ENCODE measurements at places on chromosomes 7 and 10.

GRCh38 chr7:100221767-100222444 is 2.2 kb downstream of the PVRIG start:
- peaks cover 13% of the 10 kb centered on the region for H3K4me1 ChIP-seq
- H3K27me3 ChIP-seq, result no peaks in the 10 kb centered on the region
- H3K4me3 ChIP-seq, result peak overlapping the region; percentile 75
- peak overlapping the region; percentile 98 for H3K27ac ChIP-seq
- no peak for DNase-seq
- H3K36me3 ChIP-seq, result peaks cover 31% of the 10 kb centered on the region

DNA sequence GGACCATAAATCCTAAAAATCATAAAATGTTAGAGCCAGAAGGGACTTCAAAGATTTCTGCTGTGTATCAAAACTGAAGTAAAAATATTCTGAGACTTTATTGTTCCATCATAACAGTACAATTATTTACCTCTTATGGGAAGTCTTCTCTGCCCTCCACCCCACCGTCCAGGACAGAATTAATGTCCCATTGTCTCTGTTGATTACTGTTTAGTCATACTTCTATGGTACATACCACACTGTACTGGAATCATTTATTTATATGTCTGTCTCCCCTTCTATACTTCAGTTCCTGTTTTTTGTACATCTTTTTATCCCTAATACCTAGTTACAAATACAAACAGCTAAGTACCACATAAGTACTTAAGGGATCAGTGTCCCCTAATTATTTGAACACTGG is 91.4 kb upstream of the CAPZA2 start:
- no peak overlapping the region for H3K4me3 ChIP-seq
- no peak overlapping the region for H3K27ac ChIP-seq
- H3K36me3 ChIP-seq, result no peaks in the 10 kb centered on the region
- no peak for DNase-seq

- no peaks in the 10 kb centered on the region for H3K36me3 ChIP-seq
- H3K4me1 ChIP-seq, result no peaks in the 10 kb centered on the region
- no peak for DNase-seq
- H3K27me3 ChIP-seq, result no peaks in the 10 kb centered on the region
Observed at GRCh38 chr7:115417662-115418061, 495.8 kb downstream of the MDFIC start.

DNA sequence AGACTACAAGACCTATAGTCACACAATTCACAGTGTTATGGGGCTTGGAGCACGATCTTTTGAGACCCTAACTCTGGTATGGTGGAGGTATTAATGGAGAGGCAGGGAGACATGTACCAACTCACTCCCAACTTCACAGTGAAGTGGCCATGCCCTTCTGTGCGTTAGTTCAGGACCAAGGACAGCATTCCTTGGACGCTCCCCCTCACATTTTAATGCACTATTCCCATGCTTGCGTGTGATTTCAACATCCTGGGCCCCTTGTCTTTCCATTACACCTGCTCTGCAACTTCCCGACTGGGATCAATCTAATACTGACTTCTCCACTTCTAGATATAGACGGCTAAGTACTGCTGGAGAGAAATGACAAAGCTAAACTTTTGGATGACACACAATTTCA is 72.7 kb downstream of the PLCE1 start:
- no peak overlapping the region for H3K27ac ChIP-seq
- no peaks in the 10 kb centered on the region for H3K36me3 ChIP-seq
- no peak for DNase-seq
- no peaks in the 10 kb centered on the region for H3K27me3 ChIP-seq
- no peak overlapping the region for H3K4me3 ChIP-seq

- no peak overlapping the region for H3K4me3 ChIP-seq
- no peak for DNase-seq
- H3K36me3 ChIP-seq, result no peaks in the 10 kb centered on the region
Observed at GRCh38 chr7:95886501-95887090, 114.2 kb downstream of the DYNC1I1 start.

DNA sequence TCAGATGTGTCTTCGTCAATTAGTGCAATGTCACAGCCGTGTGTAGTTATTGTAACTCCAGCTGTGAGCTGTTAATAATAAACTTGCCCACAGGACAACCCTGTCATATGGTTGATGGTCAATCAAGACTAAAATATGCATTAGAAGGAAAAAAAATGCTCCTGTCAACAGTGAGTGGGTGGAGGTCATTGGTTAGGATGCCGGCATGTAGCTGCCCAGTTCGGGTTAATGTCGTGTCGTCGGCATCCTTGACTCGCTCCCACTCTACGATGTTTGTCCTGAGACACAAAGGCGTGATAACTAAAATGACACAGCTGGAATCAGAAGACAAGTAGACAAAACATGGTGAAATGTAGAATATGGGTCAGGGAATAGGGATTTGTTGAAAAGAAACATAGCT is 442.8 kb upstream of the NPVF start:
- no peak overlapping the region for H3K4me3 ChIP-seq
- no peaks in the 10 kb centered on the region for H3K36me3 ChIP-seq

DNA sequence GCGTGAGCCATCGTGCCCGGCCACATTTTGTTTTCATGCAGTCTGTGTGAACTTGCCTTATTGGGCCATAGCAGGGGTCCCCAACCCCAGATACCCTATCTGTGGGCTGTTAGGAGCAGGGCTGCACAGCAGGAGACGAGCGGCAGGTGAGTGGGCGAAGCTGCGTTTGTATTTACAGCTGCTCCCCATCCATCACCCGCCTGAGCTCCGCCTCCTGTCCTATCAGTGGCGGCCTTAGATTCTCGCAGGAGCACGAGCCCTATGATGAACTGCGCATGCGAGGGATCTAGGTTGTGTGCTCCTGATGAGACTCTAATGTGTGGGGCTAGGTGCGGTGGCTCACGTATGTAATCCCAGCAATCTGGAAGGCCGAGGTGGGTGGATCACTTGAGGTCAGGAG is 293.9 kb downstream of the CAMK1D start:
- H3K4me1 ChIP-seq, result no peaks in the 10 kb centered on the region
- H3K4me3 ChIP-seq, result no peak overlapping the region
- no peaks in the 10 kb centered on the region for H3K36me3 ChIP-seq
- no peak overlapping the region for H3K27ac ChIP-seq
- DNase-seq, result no peak

- no peak overlapping the region for H3K27ac ChIP-seq
- peaks cover 3% of the 10 kb centered on the region for H3K4me1 ChIP-seq
- no peak overlapping the region for H3K4me3 ChIP-seq
Observed at GRCh38 chr7:101365956-101366355, 3.3 kb downstream of the COL26A1 start.

- H3K27ac ChIP-seq, result peak overlapping the region; percentile 58
- peaks cover 55% of the 10 kb centered on the region for H3K4me1 ChIP-seq
- H3K36me3 ChIP-seq, result no peaks in the 10 kb centered on the region
Observed at GRCh38 chr10:119209035-119209735, 1.8 kb downstream of the GRK5 start.
